ENCODE measurements at places on chromosomes 13 and 19.
A peak's percentile ranks its signal among the peaks of the same experiment; 100 is the strongest.

GRCh38 chr13:75222031-75222430 lies 259.9 kb downstream of the TBC1D4 start:
- no peak for DNase-seq

DNA sequence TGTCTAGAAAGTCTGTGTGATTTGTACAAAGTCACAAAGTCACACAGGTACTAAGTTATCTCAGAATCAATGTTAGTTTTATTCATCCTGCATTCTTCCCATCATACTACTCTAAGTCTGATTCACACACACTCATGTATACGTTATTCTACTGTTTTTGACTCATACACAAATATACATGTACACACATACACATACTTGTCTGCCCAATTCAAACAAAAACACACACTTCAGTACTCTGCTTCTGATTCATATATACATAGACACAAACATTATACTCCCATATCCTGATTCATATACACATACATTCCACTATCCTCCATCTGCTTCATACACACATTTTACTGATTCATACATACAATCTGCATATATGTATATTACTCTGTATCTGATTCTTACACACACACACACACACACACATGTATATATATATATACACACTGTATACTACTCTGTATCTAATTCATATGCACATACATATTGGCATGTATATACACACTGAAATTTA lies 69.3 kb downstream of the KLF12 start:
- no peak for DNase-seq

DNA sequence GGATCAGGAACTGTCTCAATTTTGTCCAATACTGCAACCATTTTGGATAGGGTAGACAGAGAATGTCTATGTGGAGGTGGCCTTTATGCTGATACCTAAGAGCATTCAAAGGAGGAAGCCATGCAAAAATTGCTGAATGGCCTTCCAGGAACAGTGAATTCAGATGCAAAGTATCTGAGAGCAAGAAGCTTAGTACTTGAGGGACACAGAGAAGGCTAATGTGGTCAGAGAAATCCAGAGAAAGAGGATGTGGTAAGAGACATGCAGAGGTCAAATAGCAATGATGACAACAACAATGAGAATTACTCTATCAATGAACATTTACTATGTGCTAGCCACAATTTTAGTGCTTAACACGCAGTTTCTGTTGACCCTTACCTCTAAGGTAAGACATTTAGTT lies 785.6 kb upstream of the KLHL1 start:
- no peak for DNase-seq

DNA sequence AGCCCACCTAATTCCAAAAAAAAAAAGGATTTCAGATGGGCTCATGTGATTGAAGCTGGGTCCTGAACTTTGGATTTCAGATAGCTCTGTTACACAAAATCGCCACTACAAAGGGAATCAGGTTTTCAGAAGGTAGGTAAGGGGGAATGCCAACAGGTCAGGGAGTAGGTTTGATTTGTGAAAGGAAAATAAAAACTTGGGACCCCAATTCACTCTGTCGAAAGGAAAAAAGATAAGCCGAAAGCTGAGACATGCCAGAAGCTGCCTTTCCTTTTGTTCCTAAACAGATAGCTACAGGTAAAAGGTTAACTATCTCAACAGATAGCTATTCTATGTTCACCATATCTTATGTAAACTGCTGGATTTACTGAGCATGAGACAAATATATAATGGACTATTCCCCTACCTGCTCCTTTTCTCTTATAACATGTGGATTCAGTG lies 4.0 kb downstream of the KRTDAP start:
- no peak for DNase-seq

- peak; percentile 30 for DNase-seq
These were observed 3.5 kb downstream of the FFAR2 start for GRCh38 chr19:35451338-35452096.

DNA sequence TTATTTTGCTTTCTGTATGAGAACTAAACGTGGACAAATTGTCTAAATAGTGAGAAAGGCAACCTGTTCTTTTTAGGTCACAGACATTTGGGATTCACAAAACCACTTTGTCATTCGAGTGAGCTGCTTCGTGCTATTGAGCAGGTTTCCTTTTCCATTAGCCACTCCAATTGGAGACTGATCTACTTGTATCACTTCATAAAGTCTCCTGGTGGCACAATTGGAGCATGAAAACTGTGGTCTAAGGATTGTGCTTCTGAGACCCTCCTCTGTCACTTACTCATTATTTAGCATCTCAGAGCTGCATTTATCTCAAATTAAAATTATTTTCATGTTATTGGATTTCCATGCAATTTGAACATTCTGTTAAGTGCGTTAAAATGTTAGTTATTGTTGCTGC lies 397.7 kb downstream of the TDRD3 start:
- no peak for DNase-seq

DNA sequence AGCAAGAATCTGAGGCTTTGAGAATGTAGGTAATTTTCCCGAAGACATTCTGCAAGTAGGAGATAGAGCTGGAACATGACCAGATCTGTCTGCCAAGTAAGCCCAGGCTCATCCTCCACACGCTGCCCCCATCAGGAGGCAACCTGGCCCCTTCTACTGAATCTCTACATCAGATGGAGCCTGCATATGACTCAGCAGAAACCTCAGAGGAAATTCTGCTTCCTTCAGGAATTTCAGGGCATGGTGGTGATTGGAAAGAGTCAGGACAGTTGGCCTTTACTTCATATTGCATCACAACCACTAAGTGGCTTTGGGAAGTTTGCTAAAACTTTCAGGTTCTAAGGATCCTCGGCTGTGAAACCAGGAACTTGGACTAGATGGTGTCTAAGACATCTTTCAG lies 85.2 kb downstream of the LRRC63 start:
- no peak for DNase-seq

GRCh38 chr13:95091755-95092154 lies 209.5 kb downstream of the ABCC4 start:
- no peak for DNase-seq

DNA sequence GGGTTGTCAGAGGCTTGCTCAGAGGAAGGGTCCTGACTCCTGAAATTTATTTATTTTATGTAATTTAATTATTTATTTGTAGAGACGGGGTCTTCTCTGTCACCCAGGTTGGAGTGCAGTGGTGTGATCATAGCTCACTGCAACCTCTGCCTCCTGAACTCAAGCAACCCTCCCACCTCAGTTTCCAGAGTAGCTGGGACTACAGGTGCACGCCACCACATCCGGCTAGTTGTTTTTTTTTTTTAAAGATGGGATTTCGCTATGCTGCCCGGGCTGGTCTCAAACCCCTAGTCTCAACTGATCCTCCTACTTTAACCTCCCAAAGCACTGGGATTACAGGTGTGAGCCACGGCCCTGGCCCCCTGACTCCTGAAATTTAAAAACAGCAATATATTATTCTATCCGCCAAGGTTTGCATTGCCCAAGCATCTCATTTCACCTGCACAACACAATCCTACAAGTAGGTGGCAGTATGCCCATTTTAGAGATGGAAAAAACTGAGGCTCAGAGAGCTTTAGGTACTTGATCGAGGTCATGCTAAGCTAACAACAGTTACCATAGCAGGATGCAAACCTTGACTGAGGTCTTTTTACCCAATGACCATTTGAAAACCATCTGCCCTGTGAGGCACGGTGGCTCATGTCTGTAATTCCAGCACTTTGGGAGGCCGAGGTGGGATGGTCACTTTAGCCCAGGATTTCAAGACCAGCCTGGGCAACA lies 18.1 kb downstream of the ARHGEF18 start:
- DNase-seq, result peak; percentile 38

Measured in central memory CD4-positive, alpha-beta T cell (primary cell).